Endothelial cell (in vitro differentiated cells): ENCODE measurements at places on chromosomes 12 and 14.

GRCh38 chr12:108542320-108542719 lies 18.7 kb downstream of the SART3 start:
- no peaks in the 10 kb centered on the region for H3K4me1 ChIP-seq
- no peak for DNase-seq
- no peak overlapping the region for H3K27ac ChIP-seq

- H3K36me3 ChIP-seq: peaks cover 11% of the 10 kb centered on the region
- peak overlapping the region; percentile 93 for H3K27ac ChIP-seq
- DNase-seq: no peak
- H3K4me3 ChIP-seq: peak overlapping the region; percentile 40
- H3K27me3 ChIP-seq: peaks cover 10% of the 10 kb centered on the region
Measured at GRCh38 chr12:120242971-120243699, 22.4 kb downstream of the PXN start.

GRCh38 chr12:112381883-112382796 lies at the start of gene HECTD4:
Gene HECTD4 (minus strand): TSS chr12:112382431. CDS start chr12:112382128, 303 bp downstream.
- H3K27me3 ChIP-seq: peaks cover 5% of the 10 kb centered on the region
- peak within 1 kb of the TSS; percentile 65 for H3K27ac ChIP-seq
- peak; percentile 98 for DNase-seq
- H3K4me3 ChIP-seq: peak within 1 kb of the TSS; percentile 99

DNA sequence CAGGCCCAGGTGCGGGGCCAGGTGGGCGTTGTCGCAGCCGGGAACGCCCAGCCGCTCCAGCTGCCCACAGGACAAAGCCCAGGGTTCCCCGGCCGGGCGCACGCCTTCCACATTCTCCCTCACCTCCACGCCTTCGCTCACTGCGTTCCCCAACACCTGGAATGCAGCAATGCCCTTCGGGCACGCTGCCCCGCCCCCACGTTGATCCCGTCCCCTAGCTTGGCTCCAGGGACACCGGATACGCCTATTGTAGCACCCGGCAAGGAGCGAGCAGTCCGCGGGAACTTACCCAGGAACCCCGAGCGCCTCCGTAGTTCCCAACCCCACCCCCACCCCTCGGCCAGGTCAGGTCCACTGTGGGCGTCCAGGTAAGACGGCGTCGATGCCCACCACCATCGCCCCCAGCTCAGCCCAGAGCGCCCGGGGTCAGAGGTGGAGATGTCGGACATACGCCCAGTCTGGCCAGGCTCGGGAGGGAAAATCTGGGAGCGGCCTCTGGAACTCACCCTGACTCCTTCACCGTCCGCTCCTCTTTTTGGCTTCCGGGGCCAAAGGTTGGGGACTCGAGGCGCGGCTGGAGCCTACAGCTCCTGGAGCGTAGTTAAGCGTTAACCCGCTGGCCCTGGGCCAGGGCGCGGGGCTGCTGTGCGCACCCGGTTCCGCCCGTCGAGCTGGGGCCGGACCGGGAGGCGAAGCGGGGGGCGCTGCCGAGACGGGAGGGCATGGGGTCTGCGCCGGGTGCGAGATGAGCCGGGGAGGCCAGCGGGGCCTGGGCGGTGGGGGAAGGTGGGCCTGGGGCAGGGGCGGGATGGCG lies 594 bp upstream of the CEP170B start:
- no peak overlapping the region for H3K27ac ChIP-seq
- H3K4me3 ChIP-seq: peak overlapping the region; percentile 59
- H3K36me3 ChIP-seq: peaks cover 6% of the 10 kb centered on the region
- H3K27me3 ChIP-seq: peaks cover 9% of the 10 kb centered on the region
- no peaks in the 10 kb centered on the region for H3K4me1 ChIP-seq

DNA sequence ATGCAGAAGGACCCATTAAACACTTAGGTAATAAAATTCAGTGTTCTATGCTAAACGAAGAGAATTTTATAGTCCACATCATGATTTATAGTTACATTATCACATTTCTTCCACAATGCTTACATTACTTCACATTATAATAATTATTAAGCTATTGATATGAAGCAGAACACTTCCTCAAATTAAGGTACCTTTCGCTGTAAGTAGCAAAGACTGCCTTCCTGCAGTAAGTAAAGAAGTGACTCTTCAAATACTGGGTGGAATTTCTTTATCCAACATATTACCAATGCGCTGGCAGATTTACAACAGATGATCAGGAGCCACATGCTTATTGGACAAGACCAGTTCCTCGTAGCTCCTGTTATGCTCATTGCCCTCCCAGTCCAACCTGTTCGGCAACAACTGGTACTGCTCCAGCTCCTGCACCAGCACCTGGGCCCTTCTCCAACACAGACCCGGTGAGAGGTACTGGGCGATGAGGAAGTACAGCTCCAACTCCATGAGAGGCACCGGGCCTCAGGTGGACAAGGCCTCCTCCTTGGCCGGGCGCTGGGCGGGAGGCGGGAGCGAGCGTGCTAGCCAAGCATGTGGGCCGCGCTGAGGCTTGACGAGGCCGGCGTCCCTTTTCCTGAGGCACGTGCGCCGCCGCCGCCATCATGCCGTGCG lies 210.7 kb upstream of the ATP2B1 start:
- H3K4me1 ChIP-seq: no peaks in the 10 kb centered on the region
- no peak overlapping the region for H3K4me3 ChIP-seq
- no peak overlapping the region for H3K27ac ChIP-seq
- DNase-seq: no peak
- no peaks in the 10 kb centered on the region for H3K36me3 ChIP-seq

DNA sequence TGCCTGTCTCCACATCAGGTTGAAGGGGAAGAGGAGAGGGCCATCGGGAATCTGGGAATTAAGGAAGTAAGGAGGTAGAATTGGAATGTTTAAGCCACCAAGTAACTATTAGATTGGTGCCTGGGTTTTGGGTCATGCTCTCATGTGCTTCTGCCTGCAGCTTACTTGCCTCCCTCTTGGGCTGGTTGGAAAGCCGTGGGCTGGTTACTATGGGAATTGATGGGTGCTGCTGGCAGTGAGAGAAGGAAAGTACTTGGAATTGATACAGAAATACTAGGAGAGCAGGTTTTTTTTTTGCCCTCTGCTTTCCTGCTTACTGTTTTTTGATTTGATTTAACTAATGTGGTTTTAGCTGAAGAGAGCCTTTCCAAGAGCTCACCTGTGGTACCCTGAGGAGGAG lies 493.5 kb upstream of the RGS6 start:
- H3K27ac ChIP-seq: no peak overlapping the region
- H3K36me3 ChIP-seq: no peaks in the 10 kb centered on the region
- H3K27me3 ChIP-seq: peaks cover 4% of the 10 kb centered on the region

- H3K4me3 ChIP-seq: no peak overlapping the region
- DNase-seq: no peak
- H3K27ac ChIP-seq: no peak overlapping the region
- H3K36me3 ChIP-seq: no peaks in the 10 kb centered on the region
Measured at GRCh38 chr12:59388694-59389093, 207.1 kb upstream of the SLC16A7 start.
